ENCODE measurements at places on chromosomes 2 and 18.
A peak's percentile ranks its signal among the peaks of the same experiment; 100 is the strongest.

DNA sequence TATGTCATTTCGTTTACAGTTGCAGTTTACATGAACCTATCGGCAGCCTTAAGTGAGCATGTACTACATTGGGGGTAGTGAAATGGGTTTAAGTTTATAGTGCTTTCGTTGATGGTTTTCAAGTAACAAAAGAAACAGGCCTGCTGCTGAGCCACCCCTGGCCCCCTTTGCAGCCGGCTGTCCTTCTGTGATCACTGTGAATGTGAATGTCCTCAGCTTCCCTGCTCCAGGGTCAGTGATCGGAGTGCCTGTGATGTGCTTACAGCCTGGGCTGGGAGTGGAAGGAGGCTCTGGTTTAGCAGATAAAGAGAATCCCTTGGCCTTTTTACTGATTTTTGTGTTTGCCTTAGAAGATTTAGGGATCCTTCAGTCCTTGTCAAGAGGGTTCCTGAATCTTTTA lies 154.2 kb downstream of the FAM210A start:
- no peak for DNase-seq

GRCh38 chr18:45806226-45806625 lies 19.2 kb upstream of the SIGLEC15 start:
- no peak for DNase-seq

- DNase-seq = no peak
These were observed 233.4 kb upstream of the SIX3 start for GRCh38 chr2:44707945-44708660.

GRCh38 chr2:113281910-113282746 lies 3.4 kb upstream of the PAX8 start:
- no peak for DNase-seq

DNA sequence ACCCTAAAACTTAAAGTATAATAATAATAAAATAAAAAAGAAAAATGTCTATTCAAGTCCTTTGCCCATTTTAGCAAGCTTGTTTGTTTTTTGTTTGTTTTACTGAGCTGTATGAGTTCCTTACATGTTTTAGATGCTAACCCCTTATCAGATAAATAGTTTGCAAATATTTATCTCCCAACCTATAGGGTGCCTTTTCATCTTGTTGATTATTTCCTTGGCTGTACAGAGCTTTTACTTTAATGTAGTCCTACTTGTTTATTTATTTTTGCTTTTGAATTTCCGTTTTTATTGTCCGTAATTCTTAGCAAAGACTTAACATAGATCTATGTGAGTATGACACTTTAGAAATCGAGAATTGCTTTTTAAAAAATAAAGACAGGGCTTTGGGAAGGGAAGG lies 17.8 kb downstream of the PXDN start:
- DNase-seq = no peak

DNA sequence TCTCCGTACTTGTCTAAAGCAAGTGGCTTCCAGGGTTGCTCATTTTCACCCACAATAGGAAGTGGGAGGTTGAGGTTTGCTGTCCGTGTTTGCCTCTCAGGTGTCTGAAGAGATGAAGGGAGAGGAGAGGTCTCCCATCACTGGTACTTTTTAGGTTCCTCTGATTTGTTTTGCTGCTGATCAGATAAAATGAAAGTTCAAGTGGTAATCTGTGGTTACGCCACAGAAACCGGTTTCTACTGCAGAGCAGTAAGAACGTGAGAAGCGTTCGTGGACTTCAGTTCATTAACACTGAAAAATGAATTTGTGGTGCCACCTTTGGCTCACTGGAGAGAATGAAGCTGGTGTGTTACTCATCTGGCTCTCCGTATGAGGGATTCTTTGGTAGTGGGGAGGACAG lies 118.2 kb downstream of the GBX2 start:
- DNase-seq = no peak

DNA sequence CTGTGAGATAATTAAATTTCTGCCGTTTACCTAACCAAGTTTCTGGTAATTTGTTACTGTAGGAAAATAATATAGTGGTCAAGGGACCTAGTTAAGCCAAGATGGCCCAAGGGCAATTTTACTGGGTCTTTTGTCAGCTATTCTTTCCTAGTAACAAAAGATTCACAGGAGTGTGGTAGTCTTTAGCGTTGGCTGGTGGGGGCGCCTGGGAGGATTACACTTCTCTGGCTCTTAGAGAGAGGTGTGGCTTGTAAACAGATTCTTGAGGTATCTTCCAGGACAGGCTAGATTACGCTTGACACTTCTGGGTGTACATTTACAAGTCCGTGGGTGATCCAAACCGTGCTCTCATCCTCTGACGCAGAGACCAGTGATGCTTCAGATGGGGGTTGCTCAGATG lies 3.3 kb upstream of the ACOXL start:
- no peak for DNase-seq

DNA sequence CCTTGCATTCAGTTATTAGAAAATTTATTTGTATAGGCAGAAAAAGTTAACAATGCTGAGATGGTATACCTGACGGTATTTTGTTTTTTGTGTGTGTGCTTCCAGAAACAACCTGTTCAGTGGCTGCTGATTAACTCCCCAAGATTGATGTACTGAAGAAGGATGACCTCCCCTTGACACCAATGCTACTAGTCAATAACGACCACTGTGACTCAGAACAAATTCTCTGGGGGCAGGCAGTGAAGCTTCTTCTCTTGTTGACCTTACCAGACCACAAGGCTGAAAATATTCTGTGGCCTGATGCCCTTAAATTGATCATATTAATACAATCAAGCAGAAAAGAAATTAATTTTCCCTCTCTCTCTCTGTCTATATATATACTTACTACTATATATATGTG lies 1182.9 kb upstream of the CRIM1 start:
- no peak for DNase-seq

GRCh38 chr2:38829971-38830370 lies 45.8 kb downstream of the DHX57 start:
- DNase-seq = no peak

- DNase-seq = no peak
These were observed 38.4 kb upstream of the ITGAV start for GRCh38 chr2:186551323-186552050.

DNA sequence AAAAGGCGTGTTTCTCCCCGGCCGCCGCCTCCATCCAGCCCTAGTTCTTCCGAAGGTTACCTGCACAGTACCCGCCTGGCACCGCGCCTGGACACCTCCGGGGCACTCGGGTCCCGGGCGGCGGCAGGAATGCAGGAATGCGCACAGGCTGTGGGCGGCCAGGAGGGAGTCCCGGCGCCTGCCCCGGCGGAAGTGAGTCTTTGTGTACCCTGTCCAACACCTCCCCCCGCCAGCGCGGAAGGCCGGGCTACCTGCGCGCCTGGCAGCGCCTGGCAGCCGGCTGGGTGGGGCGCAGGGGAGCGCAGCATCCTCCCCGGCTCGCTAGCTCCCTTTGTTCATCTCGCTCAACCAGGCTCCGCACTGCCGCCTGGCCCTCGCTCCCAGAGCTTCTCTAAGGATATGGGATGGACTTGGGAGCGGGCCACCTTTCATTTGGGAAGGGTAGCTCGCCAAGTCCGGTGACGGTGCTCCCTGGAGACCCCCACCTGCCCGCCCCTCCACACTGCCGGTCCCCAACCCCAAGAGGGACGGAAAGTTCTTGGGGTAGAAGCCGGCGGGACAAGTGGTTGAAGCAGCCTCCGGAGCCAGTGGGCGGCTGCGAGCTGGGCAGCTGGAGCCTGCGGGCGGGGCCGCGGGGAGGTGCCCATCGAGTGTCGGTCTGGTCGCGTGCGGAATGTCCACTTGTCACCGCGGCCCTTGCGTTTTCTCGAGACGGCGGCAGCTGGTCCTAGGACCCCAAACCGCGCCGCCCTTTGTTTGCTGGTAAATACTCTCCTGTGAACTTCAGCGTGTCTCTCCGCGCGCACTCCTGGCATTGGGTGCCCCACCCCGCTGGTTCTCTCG lies 1.2 kb upstream of the ST6GAL2 start:
- peak; percentile 14 for DNase-seq

GRCh38 chr18:39770399-39770798 lies 2184.6 kb upstream of the PIK3C3 start:
- peak; percentile 38 for DNase-seq

Data from HEK293T (cell line).